DMS 273 treated with DMSO at 0.1 percent for 48 hours (cell line): ENCODE measurements at places on chromosomes 4 and X.

- DNase-seq, result no peak
These were observed 180.2 kb upstream of the TET2 start for GRCh38 chr4:104966349-104967033.

GRCh38 chr4:140219567-140219966, 65.6 kb upstream of the MAML3 start:
- no peak for DNase-seq

GRCh38 chrX:23332888-23333821, 1.5 kb upstream of the PTCHD1 start:
- no peak for DNase-seq

DNA sequence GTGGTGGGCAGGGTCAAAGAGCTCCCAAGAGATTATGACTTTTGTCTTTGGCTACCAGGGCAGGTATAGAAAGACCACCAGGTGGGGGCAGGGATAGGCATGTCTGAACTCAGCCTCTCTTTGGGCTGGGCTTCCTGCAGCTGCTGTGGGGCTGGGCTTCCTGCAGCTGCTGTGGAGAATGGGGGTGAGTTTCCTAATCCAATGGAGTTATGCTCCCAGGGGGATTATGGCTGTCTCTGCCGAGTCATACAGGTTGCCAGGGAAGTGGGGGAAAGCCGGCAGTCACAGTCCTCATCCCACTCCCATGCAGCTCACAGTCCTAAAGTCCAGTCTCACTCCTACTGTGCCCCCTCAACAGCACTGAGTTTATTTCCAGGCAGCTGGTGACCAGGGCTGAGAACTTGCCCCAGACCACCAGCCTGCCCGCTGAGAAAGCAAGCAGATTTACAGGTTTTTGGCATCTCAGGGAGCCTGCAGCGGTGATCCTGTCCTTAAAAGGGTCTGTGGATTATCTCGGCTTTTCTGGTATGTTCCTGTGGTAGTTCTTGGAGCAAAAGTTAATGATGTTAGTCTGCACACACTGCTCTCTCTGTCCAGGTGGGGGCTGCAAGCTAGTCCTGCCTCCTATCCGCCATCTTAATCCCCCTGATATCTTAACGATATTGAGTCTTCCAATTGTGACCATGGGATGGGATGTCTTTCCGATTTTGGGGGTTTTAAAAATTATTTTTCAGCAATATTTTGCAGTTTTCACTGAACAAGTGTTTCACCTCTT, 133.4 kb downstream of the RTL9 start:
- DNase-seq, result no peak

DNA sequence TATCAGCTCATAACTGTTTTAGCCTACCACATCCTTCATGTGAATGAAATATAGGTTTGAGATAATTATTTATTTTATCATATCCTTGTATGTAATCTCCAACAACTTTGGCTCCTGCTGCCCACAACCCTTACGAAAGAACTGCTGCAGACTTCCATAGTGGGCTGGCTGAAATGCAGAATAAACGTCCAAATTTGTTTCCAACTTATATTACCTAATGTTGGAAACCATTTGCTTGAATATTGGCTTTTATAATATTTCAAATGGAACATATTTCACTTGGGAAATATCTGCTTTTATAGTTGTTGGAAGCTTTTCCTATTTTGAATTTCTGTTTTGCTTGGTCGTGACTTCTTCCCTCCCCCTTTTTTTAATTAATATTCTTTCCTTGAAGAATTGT, 45.0 kb upstream of the ITM2A start:
- DNase-seq, result no peak

DNA sequence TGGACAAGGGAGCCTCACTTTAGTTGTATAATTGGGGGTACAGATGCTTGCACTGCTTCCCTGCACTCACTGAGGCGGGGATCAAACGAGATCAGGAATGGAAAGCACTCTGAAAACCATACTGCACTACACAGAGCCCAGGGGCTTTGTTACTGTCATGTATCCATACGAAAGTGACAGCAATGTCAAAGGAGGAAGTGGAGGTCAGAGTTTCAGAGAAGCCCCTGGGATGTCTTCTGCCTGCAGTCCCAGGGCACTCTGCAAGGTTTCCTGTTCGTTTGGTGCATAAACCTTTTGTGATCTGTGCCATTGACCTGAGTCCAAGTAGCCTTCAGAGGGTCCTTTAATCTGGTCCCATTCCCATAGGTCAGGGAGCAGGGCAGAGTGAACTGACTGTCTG, 31.2 kb downstream of the RNF175 start:
- DNase-seq, result no peak

DNA sequence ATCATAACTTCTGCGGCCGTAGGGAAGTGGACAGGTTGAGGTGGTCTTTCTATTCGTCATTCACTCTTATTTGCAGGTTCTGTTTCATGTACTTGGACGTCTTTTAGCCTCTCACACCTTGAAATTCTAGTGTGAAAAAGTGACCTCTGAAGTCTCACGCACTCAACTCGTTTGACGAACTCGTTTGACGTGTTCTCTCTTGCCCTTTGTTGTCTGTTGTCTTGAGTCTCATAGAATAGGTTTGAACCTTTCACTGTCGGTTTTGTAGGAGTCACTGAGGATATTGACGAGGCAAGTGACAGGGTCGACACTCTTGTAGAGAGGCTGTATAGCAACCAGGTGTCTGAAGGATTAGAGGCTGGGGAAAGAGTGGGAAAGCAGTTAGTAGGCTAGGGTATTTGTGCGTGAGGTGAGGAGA, 1.1 kb upstream of the PGRMC2 start:
- DNase-seq, result no peak

GRCh38 chr4:40870150-40870549, 120.4 kb downstream of the NSUN7 start:
- no peak for DNase-seq

DNA sequence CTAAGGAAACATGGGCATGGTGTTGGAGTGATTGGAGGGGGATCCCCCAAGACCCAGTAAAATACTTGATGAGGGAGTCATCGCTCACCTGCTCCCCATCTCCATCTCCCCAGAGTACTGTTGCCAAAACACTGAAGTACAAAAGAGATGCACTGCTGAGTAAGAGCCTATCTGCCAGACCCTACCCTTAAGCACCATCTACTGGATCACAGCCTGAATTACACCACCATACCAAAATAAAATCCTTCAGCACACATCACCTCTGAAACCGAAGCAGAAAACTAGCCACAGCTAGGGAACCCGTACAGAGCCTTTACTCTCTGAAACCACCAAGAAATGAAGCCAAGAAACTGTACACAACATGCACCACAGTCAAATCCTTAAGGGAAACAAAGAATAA, 466.3 kb upstream of the ACTRT1 start:
- DNase-seq, result peak; percentile 21

DNA sequence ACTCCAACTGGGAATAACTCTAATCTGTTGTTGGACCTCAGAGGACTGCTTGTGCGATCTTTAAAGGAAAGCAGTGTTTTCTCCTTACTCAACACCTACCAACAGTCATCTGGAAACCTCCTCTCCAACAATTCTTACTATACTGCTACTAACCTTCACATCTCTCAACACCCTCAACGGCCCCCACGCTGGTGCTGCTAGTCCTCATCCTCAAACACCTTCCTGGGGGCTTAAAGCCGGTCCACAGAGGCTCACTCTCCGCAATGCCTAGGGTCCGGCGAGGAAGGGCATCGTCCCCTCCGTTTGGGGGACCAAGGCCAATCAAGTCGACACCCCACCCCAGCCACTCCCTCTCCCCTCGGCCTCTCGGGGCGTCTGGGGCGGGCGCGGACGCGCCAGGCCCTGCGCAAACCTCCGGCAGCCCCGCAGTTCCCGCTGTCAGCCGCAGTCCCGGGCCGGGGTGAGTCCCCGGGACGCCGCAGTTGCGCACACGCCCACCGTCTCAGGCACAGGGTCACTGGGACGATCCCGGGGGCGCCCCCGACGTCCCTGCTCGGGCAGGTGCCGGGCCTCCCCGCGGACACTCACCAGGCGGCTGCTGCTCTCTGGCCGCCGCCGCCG, 418 bp downstream of the TAB3 start:
- no peak for DNase-seq

- DNase-seq, result no peak
These were observed 1454.2 kb downstream of the ARAP2 start for GRCh38 chr4:34790131-34790530.

GRCh38 chr4:31234494-31234893, 514.3 kb downstream of the PCDH7 start:
- no peak for DNase-seq

- no peak for DNase-seq
These were observed 1.4 kb downstream of the RBMX start for GRCh38 chrX:136879001-136879687.

GRCh38 chr4:138056541-138056940, 185.6 kb downstream of the SLC7A11 start:
- no peak for DNase-seq

GRCh38 chr4:19213388-19213787, 1038.3 kb upstream of the SLIT2 start:
- no peak for DNase-seq

DNA sequence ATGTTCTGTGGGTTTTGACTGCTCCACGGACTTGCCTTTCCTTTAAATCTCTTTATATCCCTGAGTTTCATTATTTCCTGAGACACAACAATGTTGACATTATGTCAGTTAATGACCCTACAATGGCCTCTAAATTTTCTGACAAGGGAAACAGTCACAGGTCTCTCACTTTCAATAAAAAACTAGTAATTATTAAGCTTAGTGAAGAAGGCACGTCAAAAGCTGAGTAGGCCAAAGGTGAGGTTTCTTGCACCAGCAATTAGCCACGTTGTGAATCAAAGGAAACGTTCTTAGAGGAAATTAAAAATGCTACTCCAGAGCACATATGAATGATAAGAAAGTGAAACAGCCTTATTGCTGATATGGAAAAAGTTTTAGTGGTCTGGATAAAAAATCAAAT, 930.2 kb upstream of the GRID2 start:
- DNase-seq, result no peak

- DNase-seq, result no peak
These were observed 32.0 kb upstream of the MGST2 start for GRCh38 chr4:139633661-139634060.

DNA sequence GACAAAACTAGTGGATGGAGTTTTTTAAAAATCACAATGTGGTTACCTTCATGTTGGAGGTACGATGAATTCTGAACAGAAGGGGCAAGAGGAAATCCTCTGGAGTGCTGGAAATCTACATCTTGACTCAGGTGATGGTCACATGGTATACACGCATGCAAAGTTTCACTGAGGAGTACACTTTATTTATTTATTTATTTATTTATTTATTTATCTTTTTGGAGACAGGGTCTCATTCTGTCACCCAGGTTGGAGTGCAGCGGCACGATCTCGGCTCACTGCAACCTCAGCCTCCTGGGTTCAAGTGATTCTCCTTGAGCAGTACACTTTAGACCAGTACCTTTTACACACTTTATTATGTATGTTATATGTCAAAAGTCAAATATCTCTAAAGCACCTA, 645.7 kb upstream of the DIPK2B start:
- no peak for DNase-seq

- no peak for DNase-seq
These were observed 364.0 kb upstream of the EPHA5 start for GRCh38 chr4:66034262-66034661.

DNA sequence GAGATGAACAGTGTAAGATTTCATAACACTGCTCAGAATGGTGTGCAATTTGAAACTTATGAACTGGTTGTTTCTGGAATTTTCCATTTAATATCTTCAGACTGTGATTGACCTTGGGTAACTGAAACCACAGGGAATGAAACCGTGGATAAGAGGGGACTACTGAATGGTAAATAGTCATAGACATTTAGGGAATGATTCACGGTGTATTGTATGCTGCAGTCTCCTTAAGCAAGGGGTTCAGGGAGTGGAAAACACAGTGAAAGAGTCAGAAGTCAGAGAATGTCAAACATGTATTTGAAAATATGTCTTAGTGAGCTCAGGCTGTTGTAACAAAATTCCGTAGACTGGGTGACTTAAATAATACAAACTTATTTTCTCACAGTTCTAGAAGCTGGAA, 398.2 kb upstream of the DIPK2B start:
- DNase-seq, result no peak

DNA sequence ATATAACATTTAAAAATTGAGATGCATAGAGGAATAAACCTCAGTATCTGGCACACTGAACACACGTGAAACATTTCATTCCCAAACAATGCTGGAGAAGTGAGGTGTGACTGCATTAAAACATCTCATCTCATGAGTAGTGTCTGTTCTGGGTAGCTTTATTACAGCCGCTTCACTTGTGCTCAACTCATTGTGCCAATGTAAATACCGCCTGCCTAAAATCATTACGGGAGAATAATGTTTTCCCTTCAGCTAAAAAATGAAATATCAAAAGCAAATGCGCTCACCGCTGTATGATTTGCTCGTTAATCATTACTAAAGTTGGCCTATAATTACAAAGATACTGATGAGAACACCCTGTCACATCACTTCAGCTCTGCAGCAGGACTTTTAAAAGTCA, 110.2 kb upstream of the PRPS2 start:
- no peak for DNase-seq

- no peak for DNase-seq
These were observed 459.9 kb upstream of the AMOT start for GRCh38 chrX:113300580-113300979.

- no peak for DNase-seq
These were observed 89.3 kb downstream of the SH2D1A start for GRCh38 chrX:124435616-124436015.

- no peak for DNase-seq
These were observed 88.8 kb upstream of the ESX1 start for GRCh38 chrX:104343428-104344129.

- DNase-seq, result no peak
These were observed 69.3 kb downstream of the NBDY start for GRCh38 chrX:56798339-56798711.

- DNase-seq, result no peak
These were observed 124.4 kb upstream of the SLC34A2 start for GRCh38 chr4:25531272-25531671.

- DNase-seq, result no peak
These were observed 79.6 kb upstream of the RBPJ start for GRCh38 chr4:26241179-26241578.

- peak; percentile 21 for DNase-seq
These were observed 378 bp upstream of the RPS6KA6 start for GRCh38 chrX:84188320-84188834.

DNA sequence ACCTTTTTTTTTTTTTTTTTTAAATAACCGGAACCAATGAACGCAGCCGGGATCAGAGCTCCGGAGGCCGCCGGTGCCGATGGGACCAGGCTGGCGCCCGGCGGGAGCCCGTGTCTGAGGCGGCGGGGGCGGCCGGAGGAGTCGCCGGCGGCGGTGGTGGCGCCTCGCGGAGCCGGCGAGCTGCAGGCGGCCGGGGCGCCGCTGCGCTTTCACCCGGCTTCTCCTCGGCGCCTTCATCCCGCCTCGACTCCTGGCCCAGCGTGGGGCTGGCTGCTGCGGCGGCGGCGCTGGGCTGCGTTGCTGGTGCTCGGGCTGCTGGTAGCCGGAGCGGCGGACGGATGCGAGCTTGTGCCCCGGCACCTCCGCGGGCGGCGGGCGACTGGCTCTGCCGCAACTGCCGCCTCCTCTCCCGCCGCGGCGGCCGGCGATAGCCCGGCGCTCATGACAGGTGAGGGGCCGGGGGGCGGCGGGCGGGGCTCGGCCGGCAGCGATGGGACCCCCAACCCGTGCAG, 337 bp downstream of the STIM2 start:
- no peak for DNase-seq

GRCh38 chrX:136899221-136899620, 18.7 kb upstream of the RBMX start:
- DNase-seq, result no peak
